CD8-positive, alpha-beta memory T cell (primary cell): ENCODE measurements at places on chromosomes 6 and 20. TPM values are rescaled to one million over a fixed set of nuclear protein-coding genes. Genes with fewer than 3 reads are reported as not detected.

DNA sequence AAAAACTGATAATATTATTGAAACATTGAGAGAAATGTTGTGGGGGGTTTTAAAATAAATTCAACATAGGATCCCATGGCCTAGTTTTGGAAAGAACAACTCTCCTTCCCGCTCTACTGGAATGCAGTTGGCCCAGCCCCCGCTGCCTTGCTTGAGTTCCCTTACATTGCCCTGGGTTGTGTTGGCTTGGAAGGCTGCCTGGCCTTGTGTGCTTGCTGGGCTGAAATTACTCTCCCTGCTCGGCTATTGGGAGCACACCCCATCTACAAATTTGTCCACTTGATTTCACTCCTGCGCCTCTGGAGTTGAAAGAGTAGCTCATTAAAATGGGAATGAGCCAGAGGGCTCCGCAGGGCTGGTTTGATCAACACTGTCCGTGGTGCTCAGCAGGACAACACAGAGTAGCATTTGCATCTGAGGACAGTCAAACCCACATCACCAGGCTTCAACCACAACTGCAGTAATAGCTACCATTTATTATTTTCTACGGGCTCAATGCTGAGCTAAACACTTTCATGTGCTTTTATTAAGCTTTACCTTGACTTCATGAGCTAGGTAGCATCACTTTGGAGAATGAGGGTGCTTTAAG, 35.2 kb downstream of the DOK5 start:
- no peaks in the 10 kb centered on the region for H3K36me3 ChIP-seq
- DNase-seq = no peak
- H3K27me3 ChIP-seq = no peaks in the 10 kb centered on the region
- no peak overlapping the region for H3K27ac ChIP-seq

RIOK1 gene
- 63.8 TPM for total RNA-seq

GRCh38 chr6:17628873-17629272, 28.8 kb downstream of the FAM8A1 start:
- peaks cover 24% of the 10 kb centered on the region for H3K36me3 ChIP-seq
- H3K27ac ChIP-seq = no peak overlapping the region
- no peaks in the 10 kb centered on the region for H3K27me3 ChIP-seq
- no peak for DNase-seq
- peaks cover 16% of the 10 kb centered on the region for H3K4me1 ChIP-seq

DNA sequence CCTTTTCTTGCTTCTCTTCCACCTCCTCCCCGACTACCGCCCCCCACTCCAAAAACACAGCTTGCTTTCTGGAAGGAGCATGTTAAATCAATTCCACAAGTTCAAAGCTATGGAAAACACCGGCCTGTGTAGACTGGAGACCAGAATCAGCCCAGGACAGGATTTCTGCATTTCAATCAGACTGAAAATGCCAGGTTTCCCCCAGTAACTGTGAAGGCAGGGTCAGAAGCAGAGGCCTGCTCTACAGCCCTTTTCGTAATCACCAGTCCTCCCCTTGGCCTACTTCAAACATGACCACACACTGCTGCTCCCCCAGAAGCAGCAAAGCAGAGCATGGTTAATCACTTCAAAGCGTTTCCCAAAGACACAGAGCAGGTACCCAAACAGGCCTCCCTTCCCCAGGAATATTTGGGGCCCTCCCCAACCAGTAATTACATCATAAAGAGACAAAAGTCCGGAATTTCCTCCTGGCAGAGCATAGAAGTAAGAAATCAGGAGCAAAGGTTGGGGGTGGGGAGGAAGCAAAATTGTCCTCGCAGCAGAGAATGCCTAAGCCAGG, 38.4 kb downstream of the ZMYND8 start:
- no peaks in the 10 kb centered on the region for H3K36me3 ChIP-seq
- H3K4me3 ChIP-seq = no peak overlapping the region
- no peaks in the 10 kb centered on the region for H3K27me3 ChIP-seq

MAVS gene
- total RNA-seq = 34.3 TPM

ALDH8A1 gene
- 0.85 TPM for total RNA-seq

- no peak overlapping the region for H3K4me3 ChIP-seq
- H3K4me1 ChIP-seq = peaks cover 14% of the 10 kb centered on the region
- no peaks in the 10 kb centered on the region for H3K27me3 ChIP-seq
- H3K36me3 ChIP-seq = peaks cover 14% of the 10 kb centered on the region
These were observed 6.0 kb downstream of the ARFGAP1 start for GRCh38 chr20:63278661-63279060.

SLC17A1 gene
- not detected for total RNA-seq

DNA sequence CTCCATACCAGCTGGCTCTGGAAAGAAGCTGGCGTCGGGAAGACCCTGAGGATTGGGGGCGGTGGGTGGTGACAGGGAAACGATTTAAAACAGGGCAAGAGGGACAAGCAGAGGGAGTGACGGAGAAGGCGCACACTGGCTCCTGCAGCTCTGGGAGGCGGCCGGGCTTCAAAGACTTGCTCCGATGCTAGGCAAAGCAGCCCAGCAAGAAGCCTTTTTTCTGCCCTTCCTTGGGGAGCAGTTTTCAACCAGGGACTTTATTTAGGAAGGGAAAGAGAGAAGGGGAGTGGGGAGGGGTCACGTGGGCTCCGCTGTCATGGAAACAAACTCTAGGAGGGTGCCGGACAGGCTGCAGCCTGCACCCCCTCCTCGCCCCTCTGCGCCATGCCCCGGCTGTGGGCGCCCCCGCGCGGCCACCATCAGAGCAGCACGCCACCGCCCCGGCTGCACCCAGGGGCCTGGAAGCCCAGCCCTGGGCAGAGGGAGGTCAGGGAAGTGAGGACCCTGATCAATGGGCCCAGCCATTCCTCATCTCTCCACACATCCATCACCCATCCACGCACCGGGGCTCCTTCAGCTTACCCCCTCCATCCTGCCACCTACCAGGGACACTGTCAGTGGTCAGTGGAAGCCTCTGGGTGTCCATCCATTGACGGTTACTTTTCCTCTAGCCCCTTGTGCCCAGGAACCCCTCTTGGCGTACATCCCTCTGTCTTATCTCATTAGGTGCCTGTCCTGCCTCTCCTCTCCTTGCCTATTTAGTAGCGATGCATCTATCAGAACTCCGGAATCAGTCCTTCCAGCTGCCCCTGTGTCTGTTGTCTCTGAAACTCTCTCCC, 66.6 kb upstream of the CCDC167 start:
- peak overlapping the region; percentile 27 for H3K4me3 ChIP-seq
- peaks cover 9% of the 10 kb centered on the region for H3K4me1 ChIP-seq
- peak; percentile 68 for DNase-seq
- H3K27ac ChIP-seq = no peak overlapping the region
- H3K27me3 ChIP-seq = no peaks in the 10 kb centered on the region
- no peaks in the 10 kb centered on the region for H3K36me3 ChIP-seq

LRRN4 gene
- not detected for total RNA-seq

- H3K4me3 ChIP-seq = no peak overlapping the region
- no peak overlapping the region for H3K27ac ChIP-seq
- H3K4me1 ChIP-seq = peaks cover 13% of the 10 kb centered on the region
- peaks cover 4% of the 10 kb centered on the region for H3K36me3 ChIP-seq
These were observed 2.3 kb downstream of the DTD1 start for GRCh38 chr20:18589941-18590674.

GRCh38 chr6:74964871-74965441, 240.9 kb downstream of the COL12A1 start:
- H3K27ac ChIP-seq = no peak overlapping the region
- H3K36me3 ChIP-seq = no peaks in the 10 kb centered on the region
- no peaks in the 10 kb centered on the region for H3K27me3 ChIP-seq
- DNase-seq = no peak
- H3K4me3 ChIP-seq = no peak overlapping the region

UFL1 gene
- 23.4 TPM for total RNA-seq
